ENCODE measurements at places on chromosomes 16 and 17.

DNA sequence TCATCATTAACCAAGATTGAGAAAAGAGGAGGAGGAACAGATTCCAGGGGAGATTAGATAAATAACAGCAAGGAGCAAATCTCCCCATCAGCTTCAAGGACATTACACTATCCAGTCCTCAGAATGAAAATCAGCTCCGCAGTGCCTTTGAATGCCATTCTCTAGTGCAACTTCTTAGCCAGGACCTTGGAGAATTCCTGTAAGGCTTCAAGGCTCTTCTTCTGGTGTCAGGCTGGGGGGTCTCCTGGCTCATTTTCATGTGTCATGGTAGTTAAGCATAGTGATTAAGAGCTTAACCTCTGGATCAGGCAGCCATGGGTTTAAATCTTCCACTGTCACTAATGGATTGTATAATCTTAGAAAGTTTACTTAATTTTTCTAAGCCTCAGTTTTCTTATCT is 137.3 kb upstream of the CCL2 start:
- no peak for DNase-seq

DNA sequence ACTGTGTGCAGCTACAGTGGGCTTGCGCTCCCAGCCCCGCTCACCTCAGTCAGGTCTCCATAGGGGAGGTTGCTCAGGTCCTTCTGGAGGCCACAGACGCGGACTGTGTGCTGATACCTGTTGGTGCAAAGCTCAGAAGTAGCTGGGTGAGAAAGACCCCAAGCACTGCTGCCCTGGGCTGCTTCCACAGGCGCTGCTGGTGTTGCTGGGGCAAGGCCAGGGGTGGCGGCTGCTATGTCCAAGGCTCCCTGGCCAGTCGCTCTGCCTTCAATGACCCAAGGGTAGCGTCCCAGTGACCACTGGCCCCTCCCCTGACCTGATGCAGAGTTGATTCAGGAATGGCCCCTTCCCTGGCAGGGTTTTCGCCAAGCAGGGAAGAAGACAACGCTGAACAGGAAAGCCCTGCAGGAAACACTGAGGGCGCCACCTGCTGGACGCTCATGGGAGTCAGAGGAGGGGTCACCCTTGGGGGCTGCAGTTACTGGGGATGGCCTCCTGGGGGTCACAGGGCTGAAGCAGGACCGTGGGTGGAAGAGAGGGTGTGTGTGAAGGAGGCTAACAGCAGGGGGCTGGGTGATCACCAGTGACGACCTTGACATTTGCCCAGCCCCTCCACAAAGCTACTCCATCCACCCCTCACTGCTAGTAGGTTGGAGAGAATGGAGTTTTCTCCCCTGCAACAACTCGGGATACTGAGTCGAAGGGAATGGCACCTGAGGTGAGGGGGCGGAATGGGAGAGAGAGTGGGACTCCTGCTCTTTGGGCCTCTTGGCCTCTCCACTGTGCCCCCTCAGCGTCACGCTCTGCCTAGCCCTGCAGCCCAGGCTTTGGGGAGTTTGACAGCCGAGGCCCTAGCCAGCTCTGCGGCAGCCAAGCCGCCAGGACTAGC is 38.3 kb downstream of the ABCC12 start:
- peak; percentile 17 for DNase-seq

- DNase-seq, result no peak
Measured at GRCh38 chr17:2869604-2870003, 73.4 kb downstream of the RAP1GAP2 start.

DNA sequence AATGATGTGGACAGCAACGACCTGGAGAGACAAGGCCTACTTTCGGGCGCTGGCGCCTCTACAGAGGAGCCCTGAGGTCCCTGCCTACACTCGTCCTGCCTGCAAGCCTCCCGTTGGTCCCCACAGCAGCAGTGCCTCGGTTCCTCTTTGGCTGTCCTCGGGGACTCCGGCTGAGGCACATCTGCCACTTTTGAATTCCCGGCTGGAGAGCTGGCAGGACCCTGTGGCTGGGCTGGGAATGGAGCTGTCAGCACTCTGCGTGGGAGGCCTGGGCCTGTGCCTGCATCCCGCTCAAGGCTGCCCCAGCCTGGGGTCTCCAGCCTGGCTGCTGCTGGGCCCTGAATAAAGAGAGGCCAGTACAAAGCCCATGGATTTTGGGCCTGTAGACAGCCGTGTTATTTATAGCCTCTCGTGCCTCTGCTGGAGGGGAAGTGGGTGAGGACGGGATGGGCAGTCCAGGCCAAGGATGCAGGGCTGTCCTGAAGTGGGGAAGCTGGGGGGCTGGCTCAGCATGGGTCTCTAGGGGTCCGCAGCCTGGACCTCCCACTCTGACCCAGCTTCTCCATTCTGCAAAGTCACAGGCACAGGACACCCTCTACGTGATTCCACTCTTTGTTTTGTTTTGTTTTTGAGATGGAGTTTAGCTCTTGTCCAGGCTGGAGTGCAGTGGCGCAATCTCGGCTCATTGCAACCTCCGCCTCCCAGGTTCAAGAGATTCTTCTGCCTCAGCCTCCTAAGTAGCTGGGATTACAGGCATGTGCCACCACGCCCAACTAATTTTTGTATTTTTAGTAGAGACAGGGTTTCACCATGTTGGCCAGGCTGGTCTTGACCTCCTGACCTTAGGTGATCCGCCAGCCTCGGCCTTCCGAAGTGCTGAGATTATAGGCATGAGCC is 10.6 kb upstream of the SPNS2 start:
- DNase-seq, result no peak

- DNase-seq, result no peak
Measured at GRCh38 chr16:58507195-58507962, 7.4 kb downstream of the NDRG4 start.

- DNase-seq, result peak; percentile 22
Measured at GRCh38 chr17:28443901-28444638, 29.4 kb upstream of the SLC13A2 start.

DNA sequence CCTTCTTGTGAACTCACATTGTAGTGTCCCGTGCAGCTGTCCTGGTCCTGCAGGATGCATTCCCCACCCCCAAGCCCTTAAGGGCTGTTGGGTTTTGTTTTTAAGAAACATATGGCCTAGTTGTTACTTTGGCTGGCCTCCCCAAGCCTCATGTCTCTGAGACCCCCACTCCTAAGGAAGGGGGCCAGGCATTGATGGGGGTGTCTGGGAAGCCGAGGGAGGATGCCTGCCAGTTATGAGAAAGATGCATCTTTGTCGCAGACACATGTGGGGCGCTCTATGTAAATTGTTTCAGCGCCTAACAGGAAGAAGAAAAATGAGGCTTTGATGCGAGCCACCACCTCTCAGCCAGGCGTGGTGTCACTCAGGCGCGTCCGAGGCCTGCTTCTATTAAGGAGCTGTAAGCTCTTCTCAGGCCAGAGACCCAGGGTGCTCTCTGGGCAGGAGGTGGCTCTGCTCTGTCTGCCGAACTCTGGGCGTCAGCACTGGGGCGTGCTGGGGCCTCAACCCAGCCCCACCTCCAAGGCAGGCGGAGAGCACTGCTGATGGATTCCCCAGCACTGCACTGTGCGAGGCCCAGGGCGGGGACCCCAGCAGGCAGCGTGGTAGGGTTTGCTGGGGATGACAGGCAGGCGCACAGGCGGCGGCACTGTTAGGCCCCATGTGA is 70.6 kb downstream of the SREBF1 start:
- DNase-seq, result peak; percentile 75

GRCh38 chr17:28384281-28385036 is 13.0 kb downstream of the SARM1 start:
- no peak for DNase-seq

DNA sequence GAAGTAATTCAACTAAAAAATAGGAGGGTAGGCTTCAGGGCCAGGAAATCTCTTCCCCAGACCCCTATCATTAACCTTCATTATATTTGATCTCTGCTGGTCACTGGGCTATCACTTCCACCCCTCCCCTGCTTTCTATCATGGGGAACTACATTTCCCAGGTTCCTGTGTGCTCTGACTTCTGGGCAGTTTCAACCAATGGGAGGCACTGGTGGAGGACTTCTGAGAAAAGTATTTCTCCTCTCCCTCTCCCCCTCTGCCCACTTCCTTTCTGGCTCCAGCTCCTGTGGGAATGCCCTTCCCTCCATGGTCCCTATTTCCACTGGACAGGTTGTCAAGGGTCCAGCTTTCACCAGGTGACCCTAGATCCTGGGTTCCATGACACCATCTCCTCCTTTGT is 364.4 kb downstream of the C16orf95 start:
- no peak for DNase-seq
